ENCODE measurements at places on chromosomes 13 and 19. TPM values are rescaled to one million over a fixed set of nuclear protein-coding genes. Genes with fewer than 3 reads are reported as not detected.

SIRT6 gene
- total RNA-seq: 14.6 TPM

OR10H5 gene
- total RNA-seq: not detected

BABAM1 gene
- 45.8 TPM for total RNA-seq

CEACAM6 gene
- 41.6 TPM for total RNA-seq

CD37 gene
- not detected for total RNA-seq

All from bronchial epithelial cell (primary cell).